T-helper 17 cell (primary cell): ENCODE measurements at places on chromosomes 1 and 21. TPM values are rescaled to one million over a fixed set of nuclear protein-coding genes. Genes with fewer than 3 reads are reported as not detected.

Gene NIBAN1
- 65.7 TPM for total RNA-seq

Gene KHDRBS1
- 92.5 TPM for total RNA-seq

Gene LORICRIN
- total RNA-seq = not detected

Gene PER3
- total RNA-seq = 21.2 TPM

Gene CSMD2
- not detected for total RNA-seq

Gene KIAA0040
- total RNA-seq = 31.5 TPM

Gene RAD54L
- total RNA-seq = 0.72 TPM

Gene SPRR3
- not detected for total RNA-seq

Gene SLC45A1
- 0.65 TPM for total RNA-seq

Gene CLCNKB
- not detected for total RNA-seq

Gene CFAP74
- not detected for total RNA-seq

Gene PRDM16
- total RNA-seq = not detected

Gene SLC25A34
- total RNA-seq = 1.9 TPM

Gene THEM4
- total RNA-seq = 57.3 TPM

Gene MATN1
- total RNA-seq = 3.7 TPM

Gene PLOD1
- 3.0 TPM for total RNA-seq

Gene C1orf167
- total RNA-seq = 0.13 TPM

Gene VHLL
- not detected for total RNA-seq

Gene ADCY10
- total RNA-seq = 0.99 TPM

Gene CD55
- 133 TPM for total RNA-seq

Gene CNR2
- total RNA-seq = 0.13 TPM

Gene RXFP4
- not detected for total RNA-seq

Gene S100A7A
- total RNA-seq = not detected

Gene LHX8
- total RNA-seq = not detected

Gene BGLAP
- total RNA-seq = 3.7 TPM

Gene OR2M5
- not detected for total RNA-seq

Gene OR11L1
- 1.3 TPM for total RNA-seq

Gene GUCA2B
- total RNA-seq = not detected

Gene CXADR
- total RNA-seq = 1.9 TPM

Gene OR2T29
- total RNA-seq = not detected

Gene KMO
- total RNA-seq = not detected

Gene SLC25A33
- total RNA-seq = 3.7 TPM

Gene SFN
- 1.3 TPM for total RNA-seq

Gene SHE
- total RNA-seq = not detected

Gene HSPA6
- 0.27 TPM for total RNA-seq

Gene SYT6
- total RNA-seq = not detected
